ENCODE measurements at places on chromosomes 1 and 21. TPM values are rescaled to one million over a fixed set of nuclear protein-coding genes. Genes with fewer than 3 reads are reported as not detected.

LCE1C gene
- total RNA-seq: not detected

SDHB gene
- total RNA-seq: 307 TPM

- DNase-seq: no peak
Observed at GRCh38 chr1:37156646-37157045, 122.3 kb upstream of the GRIK3 start.

DNA sequence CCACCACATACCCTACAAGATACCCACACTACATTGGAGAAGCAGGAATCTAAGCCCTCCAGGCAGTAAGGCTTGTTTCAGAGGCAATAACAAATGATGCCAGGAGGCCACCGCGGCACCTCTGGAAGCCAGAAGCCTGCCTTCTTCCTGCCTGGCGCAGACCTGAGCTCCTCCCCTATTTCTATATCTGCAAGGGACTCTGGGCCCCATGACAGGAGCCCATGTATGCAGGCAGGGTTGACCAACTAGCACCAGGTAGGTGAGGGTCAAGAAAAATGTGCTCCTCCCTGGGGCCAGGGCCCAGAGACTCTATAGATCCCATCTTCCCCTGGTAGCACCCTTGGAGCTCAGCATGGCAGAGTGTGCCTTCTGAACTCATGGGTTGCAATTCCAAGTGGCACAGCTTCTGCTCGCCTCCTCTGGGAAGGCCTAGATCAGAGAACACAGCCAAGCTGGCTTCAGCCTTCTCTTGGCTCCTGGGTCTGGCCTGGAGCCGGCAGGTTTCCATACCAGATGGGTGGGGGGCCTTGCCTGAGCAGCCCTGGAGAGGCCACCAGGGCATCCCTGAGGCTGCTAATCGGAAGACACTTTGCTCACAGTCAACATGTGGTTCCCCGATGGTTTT lies 85.1 kb downstream of the STUM start:
- no peak for DNase-seq

FCRL1 gene
- not detected for total RNA-seq

GRCh38 chr1:117673405-117673804 lies 67.6 kb downstream of the TENT5C start:
- DNase-seq: peak; percentile 88

DNA sequence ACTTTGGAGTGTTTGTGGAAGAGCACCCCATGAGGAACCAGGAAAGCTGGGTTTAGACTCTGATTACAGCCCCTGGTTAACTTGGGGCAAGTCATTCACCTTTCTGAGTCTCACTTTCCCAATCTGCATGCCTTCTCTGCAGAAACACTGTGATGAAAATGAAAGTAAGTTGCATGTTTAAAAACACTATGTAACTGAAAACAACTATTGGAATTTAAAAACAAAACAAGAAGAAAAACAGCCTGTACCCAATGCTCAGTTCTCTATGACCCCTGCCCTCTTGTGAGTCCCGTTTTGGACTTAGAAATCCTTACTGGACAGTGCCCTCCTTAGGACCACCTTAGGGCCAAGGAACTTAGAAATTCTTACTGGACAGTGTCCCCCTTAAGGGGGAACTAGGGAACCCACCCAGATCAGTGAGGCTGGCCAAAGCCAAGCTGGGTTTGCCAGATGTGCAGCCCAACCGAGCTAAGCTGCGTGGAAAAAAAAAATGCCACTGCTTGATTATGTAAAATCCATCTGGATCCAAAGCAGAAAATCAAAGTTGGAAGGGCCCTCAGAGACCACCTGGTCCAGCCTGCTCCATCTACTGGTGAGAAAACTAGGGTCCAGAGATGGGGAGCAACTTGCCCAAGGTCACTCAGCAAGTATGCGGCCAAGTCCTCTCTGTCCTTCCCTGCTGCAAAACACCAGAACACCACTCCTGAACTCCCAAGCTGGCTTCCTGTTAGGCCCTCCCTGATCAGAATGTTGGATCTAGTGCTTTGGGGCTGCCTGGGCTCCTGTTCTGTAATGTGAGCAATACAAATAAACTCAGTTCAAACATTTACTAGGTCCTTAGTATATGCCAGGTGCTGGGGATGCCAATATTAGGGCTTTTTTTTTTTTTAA lies 77.7 kb downstream of the MRPL37 start:
- no peak for DNase-seq

DNA sequence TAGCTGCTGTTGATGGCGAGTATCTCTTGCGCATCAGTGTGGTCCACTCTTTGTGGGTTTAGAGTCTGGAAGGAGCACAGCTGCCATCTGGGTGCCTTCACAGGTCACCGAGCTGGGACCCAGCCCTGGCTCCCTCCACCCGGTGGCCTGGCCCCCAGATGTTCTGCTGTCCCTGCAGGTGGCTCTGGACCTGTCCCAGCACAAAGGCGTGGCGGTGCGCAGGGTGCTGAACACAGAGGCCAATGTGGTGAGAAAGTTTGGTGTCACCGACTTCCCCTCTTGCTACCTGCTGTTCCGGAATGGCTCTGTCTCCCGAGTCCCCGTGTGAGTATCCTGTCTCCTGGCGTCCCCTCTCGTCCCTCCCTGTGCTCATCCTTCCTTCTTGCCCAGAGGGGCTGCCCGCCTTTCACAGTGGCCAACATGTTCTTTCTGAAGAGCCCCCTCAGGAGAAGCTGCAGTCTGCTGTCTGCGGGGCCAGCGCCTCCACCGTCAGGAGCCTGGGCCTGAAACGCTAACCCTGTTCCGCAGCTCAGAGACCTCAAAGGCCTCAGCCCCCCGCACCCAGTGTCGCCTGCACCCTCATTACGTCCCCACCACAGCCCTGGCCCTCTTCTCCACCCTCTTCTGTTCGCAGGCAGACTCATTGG lies 27.4 kb downstream of the QSOX1 start:
- no peak for DNase-seq

DNA sequence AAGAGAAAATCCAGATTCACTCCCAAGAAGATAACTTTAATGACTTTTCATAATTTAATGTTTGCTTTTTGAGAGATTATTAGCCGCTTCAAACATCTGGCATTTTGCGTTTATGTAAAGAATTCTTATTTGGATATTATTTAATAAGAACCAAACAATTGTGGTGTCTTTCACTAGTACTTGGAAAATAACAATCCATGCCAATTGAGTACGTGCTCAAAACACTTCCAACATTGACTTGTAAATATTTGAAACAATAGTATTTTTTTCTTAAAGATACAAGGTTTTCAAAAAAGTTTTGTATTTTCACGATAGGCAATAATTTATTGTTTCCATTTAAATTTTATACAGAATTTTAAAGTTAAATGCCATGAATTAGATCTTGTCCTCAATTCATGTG lies 498.7 kb downstream of the AMY1C start:
- no peak for DNase-seq

- no peak for DNase-seq
Observed at GRCh38 chr1:5830771-5831599, 161.2 kb downstream of the NPHP4 start.

GRCh38 chr1:200819726-200820125 lies 53.1 kb upstream of the GPR25 start:
- no peak for DNase-seq

PTPRC gene
- total RNA-seq: 4.5 TPM

NES gene
- 0.37 TPM for total RNA-seq

- DNase-seq: no peak
Observed at GRCh38 chr1:204616641-204617040, 68.9 kb downstream of the LRRN2 start.

PRKAA2 gene
- total RNA-seq: 2.0 TPM

RPL22 gene
- total RNA-seq: 162 TPM

- no peak for DNase-seq
Observed at GRCh38 chr1:95578462-95578861, 344.5 kb downstream of the RWDD3 start.

DNA sequence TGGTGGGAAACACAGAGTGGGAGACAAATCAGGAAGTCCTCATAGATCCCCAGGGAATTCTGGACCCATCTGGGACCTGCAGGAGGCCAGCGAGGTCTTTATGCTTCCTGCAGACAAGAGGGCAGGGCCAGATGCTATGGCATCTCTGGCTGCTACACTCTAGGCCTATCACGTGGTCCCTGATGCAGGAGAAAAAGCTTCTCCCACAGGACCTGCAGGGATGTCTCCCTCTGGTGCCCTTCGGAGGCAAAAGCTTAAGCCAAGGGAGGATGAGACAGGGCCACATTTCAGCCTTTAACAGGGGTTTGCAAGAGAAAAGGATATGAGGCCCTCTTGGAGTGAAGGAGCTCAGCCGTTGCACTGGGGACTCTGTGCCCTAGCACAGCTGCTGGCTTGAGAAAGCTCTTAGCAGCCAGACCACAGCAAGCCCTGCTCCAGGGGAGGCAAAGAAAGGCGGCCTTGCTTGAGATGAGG lies 243.0 kb downstream of the C1orf94 start:
- peak; percentile 65 for DNase-seq

PPM1J gene
- 1.3 TPM for total RNA-seq

GRCh38 chr1:213568929-213569815 lies 418.6 kb upstream of the PROX1 start:
- DNase-seq: no peak

DNA sequence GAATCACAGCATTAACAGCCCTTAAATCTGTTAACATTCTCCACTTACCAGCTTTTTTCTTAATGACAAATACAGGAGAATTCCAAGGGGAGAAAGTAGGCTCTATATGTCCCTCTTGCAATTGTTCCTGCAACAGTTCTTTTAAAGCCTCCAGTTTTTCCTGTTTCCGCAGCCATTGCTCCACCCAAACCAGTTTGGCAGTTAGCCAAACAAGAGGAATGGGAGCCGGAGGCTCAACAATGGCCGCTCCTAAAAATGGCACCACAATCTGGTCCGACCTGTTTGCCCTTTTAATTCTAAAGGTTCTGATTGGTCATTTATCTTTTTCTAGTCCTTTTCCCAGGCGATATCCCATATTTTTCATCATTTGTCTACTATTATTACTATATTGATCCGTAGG lies 14.0 kb upstream of the L1TD1 start:
- DNase-seq: no peak

GRCh38 chr1:231866392-231867331 lies 240.1 kb downstream of the DISC1 start:
- peak; percentile 67 for DNase-seq

PPP1R8 gene
- total RNA-seq: 37.8 TPM

MPZL1 gene
- 110 TPM for total RNA-seq

- DNase-seq: peak; percentile 24
Observed at GRCh38 chr1:100834777-100835660, 59.6 kb downstream of the EXTL2 start.

DNA sequence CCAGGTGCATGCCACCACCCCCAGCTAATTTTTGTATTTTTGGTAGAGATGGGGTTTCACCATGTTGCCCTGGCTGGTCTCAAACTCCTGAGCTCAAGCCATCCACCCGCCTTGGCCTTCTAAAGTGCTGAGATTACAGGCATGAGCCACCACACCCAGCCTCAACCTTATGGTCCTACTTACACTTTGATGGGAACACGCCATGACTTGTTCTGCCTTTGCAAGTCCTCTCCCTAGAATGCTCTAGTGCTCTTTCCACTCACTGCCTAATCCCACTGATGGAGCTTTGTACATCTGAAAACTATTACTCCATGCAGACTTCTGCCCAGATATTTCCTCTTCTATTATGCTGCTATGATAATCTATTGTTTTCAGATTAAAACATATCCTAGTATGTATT lies 174.3 kb downstream of the DAB1 start:
- DNase-seq: no peak

MPL gene
- total RNA-seq: not detected

DNA sequence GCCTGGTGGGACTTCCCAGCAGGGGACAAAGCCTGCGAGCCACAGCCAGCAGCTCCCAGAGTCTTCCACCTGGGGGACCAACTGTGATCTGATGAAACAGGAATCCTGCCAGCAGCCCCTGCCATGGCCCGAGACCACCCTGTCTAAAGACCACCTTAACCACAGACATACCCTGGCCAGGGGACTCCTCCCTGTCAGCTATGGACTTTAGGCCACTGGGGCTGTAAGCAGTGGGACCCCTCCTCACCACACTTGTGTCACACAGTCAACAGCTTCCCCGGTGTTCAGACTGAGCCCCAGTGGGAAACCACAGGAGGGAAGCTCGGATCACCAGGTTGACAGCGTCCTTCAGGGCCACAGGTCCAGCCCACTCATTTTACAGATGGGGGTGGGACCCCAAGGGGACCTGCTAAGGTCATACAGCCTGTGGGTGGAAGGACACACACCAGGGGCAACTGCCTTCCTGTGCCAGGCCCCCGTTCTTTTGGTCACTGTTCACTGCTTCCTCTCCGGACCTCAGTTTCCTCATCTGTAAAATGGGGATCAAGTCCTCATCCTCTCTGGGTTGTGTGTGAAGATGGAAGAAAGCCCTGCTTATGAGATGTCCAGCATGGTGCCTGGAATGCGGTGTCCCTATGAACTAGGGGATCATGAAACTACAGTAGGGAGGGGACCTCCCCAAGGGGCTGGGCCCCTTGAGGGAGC lies 11.4 kb downstream of the EPHA2 start:
- DNase-seq: no peak

DNA sequence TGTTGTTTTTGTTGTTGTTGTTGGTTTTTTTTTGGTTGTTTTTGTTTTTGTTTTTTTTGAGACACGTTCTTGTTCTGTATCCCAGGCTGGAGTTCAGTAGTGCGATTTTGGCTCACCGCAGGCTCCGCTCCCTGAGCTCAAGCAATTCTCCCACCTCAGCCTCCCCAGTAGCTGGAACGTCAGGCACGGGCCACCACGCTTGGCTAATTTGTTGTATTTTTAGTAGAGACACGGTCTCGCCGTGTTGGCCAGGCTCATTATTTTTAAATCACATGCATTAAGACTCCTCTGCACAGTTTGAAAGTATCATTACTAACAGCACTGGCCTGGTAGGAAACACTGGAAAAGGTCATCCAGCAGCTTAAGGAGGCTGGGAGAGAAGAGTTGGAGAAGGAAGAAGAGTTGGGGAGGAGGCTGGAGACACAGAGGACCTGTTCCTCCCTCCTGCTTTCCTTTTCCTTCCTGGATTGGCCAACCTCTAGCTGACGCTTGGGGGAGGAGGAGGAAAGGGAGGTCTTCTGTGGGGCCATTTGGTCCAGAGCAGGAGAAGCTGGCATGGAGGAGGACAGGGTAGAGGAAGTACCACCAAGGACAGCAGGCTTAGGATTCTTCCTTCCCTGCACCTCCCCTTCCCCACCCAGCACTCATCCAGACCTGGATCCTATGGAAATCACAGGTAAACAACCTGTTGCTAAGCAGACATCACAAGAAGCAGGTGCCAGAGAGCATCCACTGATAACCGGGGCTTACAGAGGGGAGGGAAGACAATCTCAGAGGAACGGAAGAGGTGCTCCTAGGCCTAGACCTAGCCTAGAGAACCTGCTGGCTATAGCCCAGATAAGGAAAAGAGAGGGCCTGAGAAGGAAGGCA lies 71.9 kb upstream of the GOLT1A start:
- DNase-seq: no peak

CELA3B gene
- not detected for total RNA-seq

DNA sequence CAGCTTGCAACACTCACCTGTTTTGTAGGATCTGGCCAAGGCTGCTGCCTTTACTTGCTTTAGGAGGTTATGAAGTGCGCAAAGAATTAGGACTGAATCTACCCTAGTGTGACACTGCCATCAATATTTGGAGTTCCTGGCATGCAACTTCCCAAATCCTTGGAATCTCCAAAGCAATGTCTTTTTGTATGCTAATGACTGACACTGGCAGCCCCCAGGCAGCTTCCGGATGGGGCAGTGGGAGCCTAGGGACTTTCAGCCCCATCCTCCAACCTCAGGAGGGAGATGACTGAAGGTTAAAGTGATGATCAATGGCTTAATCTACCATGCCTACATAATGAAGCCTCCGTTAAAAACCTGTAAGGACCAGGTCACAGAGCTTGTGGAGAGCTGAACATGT lies 5.5 kb downstream of the RCC2 start:
- DNase-seq: no peak

CLEC20A gene
- total RNA-seq: not detected

Measured in M059J (cell line).